ENCODE measurements at places on chromosomes 7 and 10. TPM values are rescaled to one million over a fixed set of nuclear protein-coding genes. Genes with fewer than 3 reads are reported as not detected.

The TMEM229A gene
- not detected for total RNA-seq

The EBLN1 gene
- not detected for total RNA-seq

The SLC29A4 gene
- total RNA-seq: 0.24 TPM

The GSTO2 gene
- total RNA-seq: 0.89 TPM

The SNX13 gene
- 58.1 TPM for total RNA-seq

The HTR5A gene
- total RNA-seq: not detected

The ACTL6B gene
- total RNA-seq: not detected

The GRB10 gene
- not detected for total RNA-seq

DNA sequence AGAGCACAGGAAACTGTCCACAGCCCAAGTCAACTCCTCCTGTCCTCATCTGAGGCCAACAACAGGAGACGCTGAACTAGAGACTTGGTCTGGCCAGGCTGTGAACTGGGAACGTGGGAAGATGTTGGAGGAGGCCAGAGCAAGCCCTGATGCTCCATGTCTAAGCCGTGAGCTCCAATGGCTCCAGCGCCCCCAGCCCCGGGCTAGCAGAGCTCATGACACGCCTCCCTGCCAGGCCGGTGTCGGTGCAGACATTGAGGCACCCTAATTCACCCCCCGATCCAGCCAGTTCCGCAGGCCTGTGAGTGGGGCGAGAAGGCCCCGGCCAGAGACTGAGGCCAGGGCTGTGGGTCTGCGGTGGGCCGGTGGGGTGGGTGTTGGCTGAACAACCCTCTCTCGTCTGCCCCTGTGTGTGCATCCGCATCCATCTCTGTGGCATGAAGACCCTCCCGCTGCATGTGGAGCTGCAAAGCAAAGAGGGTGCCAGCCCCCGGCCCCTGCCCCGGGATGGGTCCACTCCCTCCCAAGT, 109.3 kb upstream of the MACROH2A2 start:
- no peak for DNase-seq

- no peak for DNase-seq
Observed at GRCh38 chr7:15504351-15504750, 57.5 kb downstream of the AGMO start.

GRCh38 chr7:30503274-30504212, 1.1 kb downstream of the GGCT start:
- DNase-seq: no peak

DNA sequence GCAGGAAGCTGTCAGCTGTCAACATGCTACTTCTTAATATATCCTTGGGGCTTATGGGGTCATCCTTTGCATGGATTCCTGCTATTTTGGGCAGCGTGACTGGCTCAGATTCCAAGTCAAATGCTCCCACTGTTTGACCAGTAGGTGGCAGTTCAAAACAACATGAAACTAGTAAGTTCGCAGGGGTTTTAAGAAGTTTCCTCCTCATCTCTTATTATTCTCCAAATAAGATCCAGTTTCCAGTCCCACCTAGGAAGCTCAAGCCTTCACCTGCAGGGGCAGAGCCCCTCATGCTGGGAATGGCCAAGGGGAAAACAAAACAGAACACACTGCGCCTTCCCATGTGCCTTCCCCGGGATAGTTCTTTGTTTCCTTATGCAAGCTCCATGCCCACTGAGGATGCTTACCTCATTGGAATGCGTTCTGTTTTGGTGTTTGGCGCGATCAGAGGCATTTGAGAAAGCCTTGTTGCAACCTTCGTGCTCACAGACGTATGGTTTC, 259.8 kb downstream of the GLI3 start:
- peak; percentile 21 for DNase-seq

DNA sequence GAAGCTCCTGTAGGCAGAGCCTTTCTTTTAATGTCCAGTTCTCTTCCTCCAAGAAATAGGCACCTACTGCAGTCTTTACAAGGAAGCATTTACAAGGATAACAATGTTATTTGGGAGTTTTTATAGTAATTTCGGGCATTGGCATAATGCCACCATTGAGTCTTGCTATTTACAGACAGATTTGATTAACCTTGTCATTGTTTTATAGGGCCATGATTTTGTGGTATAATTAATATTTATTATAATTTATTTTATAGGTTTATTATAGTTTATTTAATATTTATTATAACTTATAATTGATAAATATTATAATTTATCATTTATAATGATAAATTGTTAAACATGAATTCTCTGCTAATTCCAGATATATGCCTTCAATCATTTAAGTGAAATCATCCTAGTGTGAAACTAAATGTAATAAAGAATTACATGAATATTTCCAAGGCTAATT, 573 bp upstream of the POT1 start:
- no peak for DNase-seq

DNA sequence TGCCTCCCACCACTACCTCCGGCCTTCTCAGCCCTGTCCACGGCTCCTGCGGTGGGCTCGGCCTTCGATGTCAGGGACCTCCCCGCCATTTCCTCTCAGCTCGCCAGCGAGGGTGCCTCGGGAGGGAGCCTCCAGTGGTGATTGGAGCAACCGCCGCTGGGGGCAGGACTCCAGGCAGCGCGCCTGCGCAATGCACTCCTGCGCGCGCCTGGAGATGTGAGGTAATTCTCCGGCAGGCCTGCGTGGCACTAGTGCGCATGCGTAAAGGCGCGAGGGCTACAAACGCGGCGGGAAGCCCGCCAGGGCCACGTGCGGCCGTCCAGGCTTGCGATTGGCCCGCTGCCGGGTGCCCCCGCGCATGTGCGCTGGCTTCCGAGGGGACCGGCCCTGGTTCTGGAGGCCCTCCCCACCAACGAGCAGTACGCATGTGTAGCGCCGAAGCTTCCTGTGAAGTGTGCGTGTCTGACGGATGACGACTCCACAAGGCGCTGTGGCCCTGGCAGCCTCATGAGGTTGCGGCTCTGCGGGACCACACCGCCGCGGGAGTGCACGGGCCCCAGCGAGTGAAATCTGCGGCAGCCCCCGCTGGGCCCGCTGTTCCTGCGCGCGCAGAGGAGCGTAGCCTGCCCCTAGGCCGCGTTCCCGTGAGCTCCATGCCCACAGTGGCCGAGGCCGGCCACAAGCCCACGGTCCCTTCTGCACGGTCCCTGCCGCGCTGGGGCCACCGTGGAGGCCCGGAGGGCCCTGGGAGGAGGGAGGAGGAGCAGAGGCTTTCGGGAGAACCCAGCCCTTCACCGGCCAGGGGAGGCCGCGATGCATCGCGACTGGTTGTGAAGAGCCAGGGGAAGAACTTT, at the start of gene SYCE1:
TSS of gene SYCE1 (minus strand) at position 143 of the 854 bp plus-strand sequence. CDS start at position 89, 54 bp downstream.
- DNase-seq: peak; percentile 52

Measured in B cell (primary cell).